OCI-M1 (cell line): ENCODE measurements at places on chromosomes 12 and 14.

- no peak for DNase-seq
Measured at GRCh38 chr14:69741055-69741454, 25.9 kb upstream of the SRSF5 start.

GRCh38 chr12:108273217-108273616, 65.9 kb downstream of the CMKLR1 start:
- no peak for DNase-seq

- no peak for DNase-seq
Measured at GRCh38 chr12:76883811-76884210, 5.0 kb upstream of the CSRP2 start.

GRCh38 chr14:65287264-65288131, 125.0 kb upstream of the FUT8 start:
- no peak for DNase-seq

DNA sequence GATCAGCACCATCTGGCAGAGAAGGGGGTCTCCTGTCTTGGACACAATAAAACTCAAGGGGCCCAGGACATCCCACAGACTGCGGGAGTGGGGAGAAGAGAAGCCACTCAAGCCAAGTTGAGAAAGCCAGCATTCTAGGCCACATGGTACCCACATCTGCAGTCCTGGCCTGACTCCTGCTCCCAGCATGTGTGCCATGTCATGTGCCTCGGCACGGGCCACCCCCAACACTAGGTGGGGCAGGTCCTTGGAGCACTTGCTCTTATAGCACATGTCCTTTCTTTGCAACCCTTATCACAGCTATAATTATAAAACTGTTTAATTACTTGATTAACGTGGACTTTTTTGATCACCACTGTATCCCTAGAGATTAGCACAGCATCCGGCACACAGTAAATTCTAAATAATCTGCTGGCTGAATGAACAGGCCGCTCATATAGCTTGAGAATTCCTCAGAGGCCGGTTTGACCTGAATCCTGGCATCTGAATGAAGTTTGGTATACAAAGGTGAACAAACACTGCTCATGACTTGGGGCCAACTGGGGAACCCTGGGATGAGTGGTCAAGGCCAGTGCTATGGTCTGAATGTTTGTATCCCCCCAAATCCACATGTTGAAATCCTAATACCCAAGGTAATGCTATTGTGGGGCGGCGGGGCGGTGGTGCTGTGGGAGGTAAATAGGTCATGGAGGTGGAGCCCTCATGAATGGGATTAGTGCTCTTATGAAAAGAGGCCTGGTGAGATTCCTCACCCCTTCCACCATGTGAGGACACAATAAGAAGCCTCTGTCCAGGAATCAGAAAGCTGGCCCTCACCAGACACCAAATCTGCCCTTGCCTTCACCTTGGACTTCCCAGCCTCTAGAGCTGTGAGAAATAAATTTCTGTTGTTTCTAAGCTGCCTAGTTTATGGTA, 6.6 kb downstream of the NCKAP5L start:
- DNase-seq, result no peak

DNA sequence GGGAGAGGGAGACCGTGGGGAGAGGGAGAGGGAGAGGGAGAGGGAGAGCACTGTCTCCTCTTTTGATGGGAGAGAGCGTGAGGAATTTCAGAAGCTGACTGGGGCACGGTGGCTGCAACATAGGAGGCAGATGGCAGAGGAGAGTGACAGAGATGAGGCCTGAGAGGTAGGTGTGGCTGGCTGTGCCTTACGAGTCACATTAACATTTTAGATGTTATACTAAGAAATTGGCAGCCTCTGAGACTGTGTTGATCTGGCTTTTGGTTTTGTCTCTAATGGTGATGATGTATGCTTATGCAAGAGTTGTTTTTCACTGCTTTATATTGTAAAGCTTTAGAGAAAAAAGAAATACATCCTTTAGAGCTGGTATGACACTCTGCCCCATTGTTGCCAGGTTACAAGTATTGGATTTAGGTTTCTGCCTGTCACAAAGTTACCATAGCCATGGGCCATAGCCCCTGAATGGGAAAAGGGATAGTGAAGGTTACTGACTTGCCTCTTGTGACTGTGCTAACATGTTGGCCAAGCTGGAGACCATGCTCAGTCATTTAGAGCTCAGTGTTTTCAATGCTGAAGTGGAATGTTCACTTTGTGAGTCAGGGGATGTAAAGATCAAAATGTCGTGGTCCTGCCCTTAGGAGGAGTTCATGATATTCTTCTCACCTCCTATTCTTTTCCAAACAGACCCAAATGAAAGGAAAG, 186.2 kb downstream of the SYNE2 start:
- no peak for DNase-seq

GRCh38 chr12:19648591-19648990, 209.3 kb downstream of the AEBP2 start:
- no peak for DNase-seq

- DNase-seq, result no peak
Measured at GRCh38 chr14:30966415-30967363, 58.8 kb upstream of the AP4S1 start.

DNA sequence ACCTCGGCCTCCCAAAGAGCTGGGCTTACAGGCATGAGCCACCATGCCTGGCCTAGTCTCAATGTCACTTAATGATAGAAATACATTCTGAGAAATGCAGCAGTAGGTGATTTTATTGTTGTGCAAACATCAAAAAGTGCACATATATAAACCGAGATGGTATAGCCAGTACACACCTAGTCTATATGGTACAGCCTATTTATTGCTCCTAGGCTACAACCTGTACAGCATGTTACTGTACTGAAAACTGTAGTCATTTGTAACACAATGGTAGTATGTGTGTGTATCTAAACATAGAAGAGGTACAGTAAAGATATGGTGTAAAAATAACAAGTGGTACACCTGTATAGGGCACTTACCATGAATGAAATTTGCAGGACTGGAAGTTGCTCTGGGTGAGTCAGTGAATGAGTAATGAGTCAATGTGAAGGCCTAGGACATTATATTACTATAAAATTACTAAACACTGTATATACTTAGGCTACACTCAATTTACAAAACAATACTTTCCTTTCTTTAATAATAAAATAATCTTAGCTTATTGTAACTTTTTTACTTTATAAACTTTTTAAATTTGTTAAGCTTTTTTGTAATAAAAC, 166.7 kb upstream of the SYT1 start:
- no peak for DNase-seq

- DNase-seq, result no peak
Measured at GRCh38 chr14:105334383-105335230, 20.1 kb downstream of the PACS2 start.

GRCh38 chr14:95483309-95484165, 32.9 kb downstream of the SYNE3 start:
- no peak for DNase-seq
